ENCODE measurements at places on chromosomes 6 and 20.

DNA sequence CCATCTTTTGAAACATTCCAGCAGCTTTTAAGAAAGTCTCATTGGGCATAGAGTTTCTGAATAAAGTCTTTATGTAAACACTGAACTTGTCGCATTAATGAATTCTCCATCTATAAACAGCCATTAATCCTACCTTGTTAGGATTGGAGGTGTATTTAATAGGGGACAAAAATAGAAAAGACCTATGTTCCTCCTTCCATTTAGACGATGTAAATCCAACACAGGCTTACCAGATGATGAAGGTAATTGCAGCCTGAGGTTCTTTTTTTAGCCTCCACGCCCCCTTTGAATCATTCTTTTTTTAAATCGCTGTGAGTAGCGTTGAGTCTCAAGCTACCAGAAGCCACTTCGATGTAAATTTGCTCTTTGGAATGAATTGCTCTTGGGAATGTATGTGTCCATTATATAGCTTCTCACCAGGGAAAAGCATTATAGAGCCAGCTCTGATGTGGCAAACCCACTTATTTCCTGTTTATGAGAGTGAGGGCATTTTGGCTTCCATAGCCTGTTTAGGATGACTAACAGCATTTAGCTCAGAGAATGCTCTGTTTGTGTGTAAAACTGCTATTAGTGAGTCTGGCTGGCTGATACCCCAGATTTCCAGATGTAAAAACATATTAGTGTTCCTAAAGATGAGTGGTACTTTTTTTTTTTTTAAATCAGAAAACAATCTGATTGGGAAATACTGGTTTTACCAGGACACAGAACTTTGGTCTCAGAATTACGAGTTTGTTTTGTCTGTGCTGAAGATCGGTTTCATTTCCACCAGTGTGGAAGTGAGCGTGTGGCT, 74.9 kb upstream of the CLDN20 start:
- no peak for DNase-seq

DNA sequence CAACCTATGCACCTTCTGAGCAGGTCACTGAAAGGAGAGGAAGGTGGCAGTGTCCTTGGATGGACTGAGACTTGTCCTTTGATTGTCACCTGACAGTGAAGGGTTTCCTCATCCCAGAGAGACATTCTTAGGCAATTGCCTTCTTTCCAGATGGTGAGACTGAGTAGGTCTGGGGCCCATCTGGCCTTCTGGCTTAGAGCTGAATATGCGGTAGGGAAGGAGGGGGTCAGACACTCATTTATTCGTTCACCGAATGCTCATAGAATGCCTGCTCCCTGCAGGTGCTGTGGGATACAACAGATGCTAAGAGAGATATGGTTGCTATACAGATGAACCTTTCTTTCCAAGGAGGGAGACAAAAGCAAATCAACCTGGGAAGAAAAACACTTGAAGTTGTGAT, 76.8 kb downstream of the BMP6 start:
- no peak for DNase-seq

DNA sequence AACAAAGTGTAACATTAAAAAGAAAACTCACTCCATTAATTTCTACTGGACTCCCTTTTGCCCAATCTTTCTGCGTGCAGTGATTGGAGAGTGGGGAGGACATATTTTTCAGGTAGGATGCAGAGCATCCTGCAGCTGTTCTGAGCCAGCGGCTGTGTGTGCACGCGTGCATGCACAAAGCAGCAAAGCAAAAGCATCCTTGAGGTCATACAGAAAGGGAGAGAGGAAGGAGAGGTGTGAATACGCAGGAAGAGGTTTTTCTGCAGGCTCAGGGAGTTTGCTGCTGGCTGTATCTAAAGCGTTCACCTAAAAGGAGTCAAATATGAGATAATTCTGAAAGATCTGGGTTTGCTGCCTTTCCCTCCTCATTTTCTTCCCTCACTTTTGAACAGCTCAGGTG, 108.4 kb downstream of the HUS1B start:
- no peak for DNase-seq

- no peak for DNase-seq
Measured at GRCh38 chr6:56786256-56786655, 143.6 kb upstream of the DST start.

GRCh38 chr6:150072201-150072600, 3.3 kb upstream of the ULBP3 start:
- peak; percentile 53 for DNase-seq

GRCh38 chr20:11686820-11687543, 230.7 kb upstream of the BTBD3 start:
- DNase-seq = no peak

DNA sequence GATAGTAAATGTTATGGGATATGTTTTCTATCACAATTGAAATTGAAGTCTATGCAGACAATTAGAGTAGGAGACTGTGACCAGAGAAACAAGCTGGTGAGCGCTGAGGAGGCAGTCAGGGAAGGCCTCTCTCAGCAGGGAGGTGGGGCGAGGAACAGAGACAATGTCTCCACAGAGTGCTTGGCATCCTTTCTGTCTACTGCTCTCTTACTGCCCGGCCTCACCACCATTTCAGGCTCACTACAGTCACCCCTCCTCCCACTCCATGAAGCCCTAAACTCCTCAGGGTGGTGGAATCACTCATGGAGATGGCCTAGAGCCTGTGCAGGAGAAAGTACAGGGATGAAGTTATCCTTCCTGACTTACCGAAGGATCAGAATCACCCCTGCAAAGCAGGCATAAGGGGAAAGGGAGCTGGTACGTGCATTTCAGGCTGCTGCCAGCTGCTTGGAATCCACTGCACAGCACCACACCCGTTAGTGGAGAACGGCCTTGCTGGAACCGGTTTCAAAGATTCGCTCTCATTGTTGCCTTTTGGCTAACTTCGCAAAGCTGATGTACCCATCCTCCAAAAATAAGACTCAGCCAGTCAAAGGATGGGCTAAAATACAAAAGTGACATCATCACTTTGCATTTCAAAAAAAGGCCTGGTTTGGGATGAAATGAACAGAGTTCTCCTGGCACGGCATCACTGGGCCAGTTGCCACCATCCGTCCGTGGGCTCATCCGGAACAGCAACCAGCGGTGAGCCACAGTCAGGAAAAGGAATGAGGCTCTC, 67.3 kb downstream of the SLC22A23 start:
- DNase-seq = no peak

DNA sequence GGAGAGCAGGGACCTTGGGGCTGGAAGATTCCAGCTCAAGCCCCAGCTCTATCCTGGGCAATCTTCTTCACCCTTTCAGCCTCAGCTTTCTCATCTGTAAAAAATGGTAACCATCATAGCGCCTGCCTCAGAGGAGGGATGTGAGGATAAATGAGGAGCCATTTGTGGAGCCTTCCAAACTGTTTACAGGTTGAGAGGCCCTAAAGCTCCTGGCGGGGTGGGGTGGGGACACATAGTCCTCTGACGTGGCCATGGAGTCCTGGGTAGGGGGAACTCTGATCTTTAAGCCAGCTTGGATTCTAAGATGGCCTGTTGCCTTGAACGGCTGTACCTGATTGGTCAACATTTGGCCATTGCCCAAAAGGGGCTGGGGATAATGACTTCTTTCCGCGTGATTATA, 111.1 kb downstream of the TOX2 start:
- DNase-seq = no peak

- no peak for DNase-seq
Measured at GRCh38 chr6:166413491-166413951, 30.8 kb upstream of the MPC1 start.

DNA sequence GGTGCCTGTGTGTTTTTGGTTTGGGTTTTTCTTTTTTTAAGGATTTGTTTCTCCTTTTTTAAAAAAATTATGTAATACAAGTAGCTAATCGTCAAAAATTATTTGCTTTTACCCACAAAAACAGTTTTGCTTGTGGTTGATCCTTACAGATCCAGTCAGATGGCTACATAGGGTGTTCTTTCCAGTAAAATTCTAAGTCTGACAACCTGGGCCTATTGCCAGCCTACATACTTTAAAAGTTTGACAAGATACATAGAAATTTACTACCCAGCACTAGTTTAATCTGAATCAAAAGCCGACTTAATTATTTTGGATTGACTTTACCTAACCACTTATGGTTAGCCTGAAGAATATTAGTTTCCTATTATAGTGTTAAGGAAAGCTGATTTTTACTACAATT, 2.1 kb upstream of the SOX4 start:
- DNase-seq = no peak

- no peak for DNase-seq
Measured at GRCh38 chr6:142482974-142483373, 181.2 kb downstream of the ADGRG6 start.

- DNase-seq = no peak
Measured at GRCh38 chr6:41054511-41054910, 1.5 kb downstream of the APOBEC2 start.

DNA sequence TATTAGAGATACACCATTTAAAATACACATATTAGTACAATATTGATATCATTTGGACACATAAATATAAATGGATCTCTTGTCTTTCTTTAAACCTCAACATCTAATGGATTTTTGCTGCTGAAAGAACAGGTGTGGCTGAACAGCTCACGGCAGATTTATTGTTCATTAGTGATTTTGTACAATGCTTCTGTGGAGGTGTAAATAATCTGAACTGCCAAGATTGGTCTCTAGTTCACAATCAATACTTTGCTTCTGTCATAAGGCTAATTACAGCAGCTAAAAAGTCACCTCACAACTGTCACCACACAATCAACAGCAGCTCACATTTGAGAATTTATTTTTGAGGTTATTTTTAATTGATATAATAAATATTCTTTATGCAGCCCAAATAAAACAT, 162.0 kb upstream of the SIM1 start:
- DNase-seq = no peak

DNA sequence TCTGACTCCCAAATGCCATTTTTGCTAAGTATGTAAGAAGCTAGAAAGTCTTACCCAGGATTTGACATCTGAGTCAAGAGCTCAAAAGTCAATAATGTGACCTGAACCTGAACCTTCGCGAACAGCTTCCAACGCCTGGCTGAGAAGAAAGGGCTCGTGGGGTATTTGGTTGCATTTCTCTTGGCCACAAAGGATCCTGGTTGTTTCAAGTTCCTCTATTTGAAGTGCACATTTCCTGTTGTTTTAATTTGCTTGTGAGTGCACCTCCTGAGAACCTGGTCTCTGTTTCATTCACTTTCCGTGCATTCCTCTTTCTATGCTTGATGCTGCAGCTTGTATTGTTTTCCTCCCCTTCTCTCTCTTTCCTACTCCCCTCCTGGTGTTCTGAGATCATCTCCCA, 212.5 kb downstream of the FOXA2 start:
- DNase-seq = peak; percentile 10

DNA sequence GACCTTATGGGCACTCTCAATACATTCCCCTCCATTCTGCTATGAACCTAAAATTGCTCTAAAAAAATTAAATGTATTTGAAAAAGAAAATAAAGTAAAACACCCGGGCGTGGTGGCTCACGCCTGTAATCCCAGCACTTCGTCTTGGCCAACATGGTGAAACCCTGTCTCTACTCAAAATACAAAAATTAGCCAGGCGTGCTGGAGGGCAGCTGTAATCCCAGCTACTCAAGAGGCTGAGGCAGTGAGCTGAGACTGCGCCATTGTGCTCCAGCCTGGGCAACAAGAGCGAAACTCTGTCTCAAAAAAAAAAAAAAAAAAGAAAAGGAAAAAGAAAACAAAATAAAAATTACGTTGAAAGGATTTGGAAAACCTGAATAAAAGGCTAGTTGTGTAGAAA, 60.5 kb downstream of the CD164 start:
- no peak for DNase-seq

- no peak for DNase-seq
Measured at GRCh38 chr6:157337751-157338150, 14.4 kb upstream of the TMEM242 start.

GRCh38 chr6:1825277-1825676, 215.6 kb downstream of the FOXC1 start:
- no peak for DNase-seq

DNA sequence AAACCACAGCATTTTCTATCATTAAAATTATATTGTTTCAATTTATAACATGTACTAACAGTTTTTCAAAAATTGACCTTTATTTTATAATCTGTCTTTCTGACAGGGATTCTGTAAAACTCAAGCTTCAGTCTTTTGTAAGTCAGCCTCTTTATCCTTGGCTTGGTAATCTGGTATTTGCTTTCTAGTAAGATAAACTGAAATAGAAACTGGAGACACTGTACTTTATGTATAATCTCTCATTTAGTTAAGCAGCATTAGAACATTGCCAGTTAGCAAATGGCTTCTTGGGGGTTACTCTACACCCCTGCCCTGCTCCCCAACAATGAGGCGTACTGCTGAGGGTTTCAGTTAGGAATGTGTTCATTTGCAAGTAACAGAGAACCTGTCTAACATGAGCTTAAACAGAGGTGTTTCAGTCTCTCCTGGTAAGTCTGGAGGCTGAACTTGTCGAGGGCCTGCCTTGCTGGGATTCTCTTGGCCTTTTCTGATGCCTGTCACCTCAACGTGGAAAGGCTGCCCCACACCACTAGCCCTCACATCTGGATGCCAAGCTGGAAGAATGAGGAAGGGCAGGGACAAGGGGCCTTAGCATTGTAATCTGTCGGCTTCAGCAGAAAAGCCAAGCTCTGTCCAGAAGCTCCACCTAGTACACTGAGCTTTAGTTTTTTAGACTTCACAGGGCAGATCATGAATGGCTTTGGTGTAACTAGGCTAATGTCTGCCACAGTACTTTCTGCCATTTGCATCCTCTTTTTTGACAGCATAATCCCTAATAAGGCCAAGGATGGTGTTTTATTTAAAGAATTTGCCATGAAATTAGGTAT, 34.8 kb downstream of the SH3BGRL2 start:
- no peak for DNase-seq

DNA sequence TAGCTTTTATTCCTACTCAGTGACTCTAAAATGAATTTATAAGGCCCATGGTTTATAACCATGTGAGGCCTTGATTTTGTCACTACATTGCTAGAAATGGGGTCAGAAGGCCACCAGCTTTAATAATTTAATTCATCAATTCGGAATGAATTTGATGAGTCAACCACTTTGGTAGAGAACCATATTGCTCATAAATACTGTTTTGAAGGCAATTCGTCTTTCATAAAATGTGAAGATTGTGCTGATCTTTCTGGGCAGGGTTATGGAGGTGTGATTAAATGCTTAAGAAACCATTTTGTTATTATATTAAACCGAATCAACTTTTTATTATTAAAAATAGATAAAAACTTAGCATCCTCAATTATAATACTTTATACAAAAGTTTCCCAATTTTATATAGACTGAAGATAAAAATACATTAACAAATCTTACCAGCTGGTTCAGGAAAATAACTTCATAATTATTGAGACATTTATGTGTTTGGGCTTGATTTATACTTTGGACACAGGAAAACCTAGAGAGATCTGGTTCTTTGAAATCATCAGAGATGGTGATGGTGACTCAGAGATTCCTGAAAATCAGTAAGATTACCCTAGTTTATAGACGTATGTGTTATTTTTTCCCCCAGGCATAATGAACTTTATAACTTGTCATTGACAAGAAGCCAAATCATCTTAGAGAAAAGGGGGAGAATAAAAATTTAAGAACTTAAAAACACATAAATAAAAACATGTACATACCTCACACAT, 10.6 kb downstream of the HCRTR2 start:
- no peak for DNase-seq

GRCh38 chr20:58081846-58082245, 146.6 kb downstream of the ANKRD60 start:
- no peak for DNase-seq
